ENCODE measurements at places on chromosomes 1 and 21.

DNA sequence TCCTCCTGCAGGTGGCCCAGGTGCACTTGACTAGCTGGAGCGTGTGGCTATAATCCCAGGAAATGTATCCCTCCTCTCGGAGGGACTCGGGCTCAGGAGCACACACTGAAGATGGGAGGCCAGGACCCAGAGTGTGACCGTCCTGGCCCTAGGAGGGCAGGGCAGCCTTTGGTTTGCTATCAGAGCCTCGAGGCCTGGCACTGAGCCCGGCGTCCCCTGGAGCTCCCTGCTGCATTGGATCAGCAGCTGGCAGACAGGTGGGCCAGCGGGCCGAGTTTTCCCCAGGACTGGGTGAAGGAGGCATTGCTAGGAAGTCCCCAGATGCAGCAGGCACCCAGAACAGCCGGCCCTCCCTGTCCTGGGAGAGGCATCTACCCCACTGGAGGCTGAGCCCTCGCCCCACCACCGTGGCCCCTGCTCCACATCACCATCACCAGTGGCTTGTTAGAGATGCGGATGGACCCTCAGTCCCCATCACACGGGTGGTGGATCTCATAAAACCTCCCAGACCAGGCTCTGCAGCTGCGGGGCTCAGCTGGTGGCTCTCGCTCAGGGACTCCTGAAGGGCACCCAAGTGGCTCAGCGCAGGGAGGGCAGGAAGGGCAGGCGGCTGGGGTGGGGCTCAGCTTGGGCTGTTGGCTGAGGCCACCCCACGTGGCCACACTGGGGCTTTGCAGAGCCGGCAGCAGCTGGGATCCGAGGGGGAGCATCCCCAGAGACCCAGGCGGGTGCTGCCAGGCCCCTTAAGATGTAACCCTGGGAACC lies 32.7 kb upstream of the POFUT2 start:
- no peak for DNase-seq

- no peak for DNase-seq
Measured at GRCh38 chr1:113396102-113396501, 5.8 kb downstream of the MAGI3 start.

DNA sequence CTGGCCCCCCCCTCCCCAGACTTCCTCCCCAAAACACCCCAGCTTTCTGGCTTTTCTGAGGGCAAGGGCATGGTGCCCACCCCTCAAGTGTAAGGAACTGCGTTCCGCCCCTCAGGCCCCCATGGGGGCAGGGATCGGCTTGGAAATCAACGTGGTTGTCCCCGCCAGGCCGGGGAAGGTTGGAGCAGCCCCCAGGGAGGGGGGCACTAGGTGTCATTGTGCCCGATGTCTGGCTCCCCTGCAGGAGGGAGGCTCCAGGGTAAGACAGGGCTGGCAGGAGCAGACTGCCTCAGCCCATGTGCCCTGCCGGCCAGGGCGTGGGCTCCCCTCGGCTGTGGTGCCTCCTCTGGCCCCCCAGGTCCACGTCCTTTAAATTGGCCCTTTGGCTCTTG lies 7.4 kb upstream of the TFAP2E start:
- DNase-seq, result no peak

GRCh38 chr1:24389231-24389678 lies 24.3 kb downstream of the STPG1 start:
- DNase-seq, result no peak

DNA sequence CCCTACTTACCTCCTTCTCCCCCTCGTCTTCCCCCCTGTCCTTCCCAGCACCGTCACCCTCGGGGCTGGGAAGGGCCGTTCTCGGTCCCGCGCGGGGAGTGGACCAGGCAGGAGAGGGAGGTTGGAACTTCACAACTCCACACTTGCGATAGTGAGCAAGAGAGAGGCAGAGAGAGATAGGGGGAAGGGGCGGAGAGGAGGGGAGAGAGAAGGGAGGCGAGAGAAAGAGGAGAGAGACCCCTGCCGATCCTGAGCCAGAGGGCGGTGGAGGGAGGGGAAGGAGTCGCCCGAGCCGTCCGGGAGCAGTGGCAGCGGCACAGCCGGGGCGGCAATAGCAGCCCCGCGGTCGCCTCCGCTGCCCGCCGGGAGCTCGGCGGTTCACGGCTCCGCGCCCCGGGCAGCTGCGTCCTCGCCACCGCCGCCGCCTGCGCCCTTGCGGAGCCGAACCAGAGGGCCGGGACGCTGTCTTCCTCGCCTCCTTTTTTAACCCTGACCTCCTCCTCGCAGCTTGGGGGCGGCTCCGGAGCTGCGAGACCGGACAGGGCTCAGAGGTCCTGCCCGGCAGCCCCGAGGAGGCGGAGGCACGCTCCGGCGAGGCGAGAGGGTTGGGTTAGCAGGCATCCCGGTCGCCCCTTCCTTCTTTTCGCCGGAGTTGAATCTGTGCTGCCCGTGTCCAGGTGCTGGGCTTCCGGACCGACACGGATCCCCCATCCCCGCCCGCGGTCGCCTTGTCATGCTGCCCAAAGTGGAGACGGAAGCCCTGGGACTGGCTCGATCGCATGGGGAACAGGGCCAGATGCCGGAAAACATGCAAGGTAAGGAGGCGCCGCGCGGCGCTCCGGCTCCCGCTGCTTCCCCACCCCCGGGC lies 11.7 kb downstream of the NR5A2 start:
- no peak for DNase-seq

- DNase-seq, result no peak
Measured at GRCh38 chr1:215023155-215023832, 59.2 kb upstream of the KCNK2 start.

GRCh38 chr1:103457886-103458455 lies 67.5 kb upstream of the RNPC3 start:
- no peak for DNase-seq

- no peak for DNase-seq
Measured at GRCh38 chr1:94009304-94009703, 100.1 kb upstream of the GCLM start.

DNA sequence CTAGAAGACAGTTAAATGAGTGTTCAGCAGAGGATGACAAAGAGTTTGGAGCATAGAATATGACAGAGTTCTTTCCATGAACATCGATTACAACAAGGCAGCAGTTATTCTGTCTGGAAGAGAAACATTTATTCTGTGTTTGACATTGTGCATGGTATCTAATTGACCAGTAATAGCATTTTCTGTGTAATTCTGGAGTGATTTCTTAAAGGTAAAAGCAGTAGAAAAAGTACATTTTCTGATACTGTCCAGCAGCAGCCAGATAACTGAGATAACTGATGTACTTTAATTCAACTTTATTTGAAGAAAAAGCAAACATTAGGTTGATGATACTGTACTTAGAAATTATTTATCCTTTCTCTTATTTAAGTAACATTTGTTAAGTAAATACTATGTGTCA lies 497.1 kb downstream of the AGBL4 start:
- DNase-seq, result no peak

DNA sequence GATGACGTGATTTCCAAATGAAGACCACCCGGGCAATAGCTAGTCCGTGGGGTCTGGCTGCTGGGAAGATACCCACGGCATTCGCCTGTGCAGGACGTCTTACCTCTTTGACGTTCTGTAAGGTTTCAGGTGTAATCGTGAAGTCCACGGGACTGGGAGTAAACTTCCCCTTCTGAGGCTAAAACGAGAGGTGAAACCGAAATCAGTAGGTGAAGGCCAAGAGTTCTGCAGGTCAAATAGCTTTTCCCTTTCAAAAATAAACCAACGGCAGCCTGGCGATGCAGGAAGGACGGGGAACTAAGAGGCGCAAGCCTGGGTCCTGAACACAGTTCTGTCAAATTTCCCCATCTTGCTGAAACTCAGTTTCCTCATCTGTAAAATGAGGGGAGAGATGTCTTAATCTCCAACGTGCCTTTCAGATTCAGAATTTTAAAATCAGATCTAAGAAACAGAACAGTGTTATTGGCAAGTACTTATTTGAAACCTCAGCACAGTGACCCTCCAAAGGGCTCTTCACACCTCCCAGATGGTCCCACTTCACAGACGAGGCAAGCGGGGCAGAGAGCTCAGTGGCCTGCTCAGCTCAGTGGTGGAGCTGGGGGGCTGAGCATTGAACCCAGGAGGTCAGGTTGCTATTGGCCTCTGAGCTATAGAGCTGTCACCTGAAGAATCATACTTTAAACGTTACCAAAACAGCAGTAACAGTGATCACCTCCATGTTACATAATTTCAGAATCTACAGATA lies 34.7 kb downstream of the VPS26C start:
- no peak for DNase-seq

GRCh38 chr1:246784621-246785493 lies 60.6 kb downstream of the SCCPDH start:
- DNase-seq, result peak; percentile 38

DNA sequence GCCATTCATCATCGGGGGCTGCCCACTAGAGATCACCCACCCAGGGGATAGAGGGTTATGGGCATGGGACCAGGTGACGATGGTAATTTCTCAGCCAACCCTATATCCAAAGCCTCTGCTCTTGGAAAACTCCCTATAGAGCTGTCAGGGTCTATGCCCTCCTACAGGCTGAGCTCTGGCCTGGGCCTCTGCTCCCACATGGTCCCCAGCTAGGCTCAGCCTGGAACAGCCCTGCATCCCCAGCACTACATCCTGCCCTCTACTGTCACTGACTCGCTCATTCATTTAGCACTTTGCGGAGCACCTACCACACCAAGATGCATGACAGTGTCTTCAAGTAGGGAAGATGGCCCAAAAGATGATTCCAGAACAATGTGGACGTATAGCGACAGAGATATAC lies 45.0 kb upstream of the EPS8L3 start:
- no peak for DNase-seq

DNA sequence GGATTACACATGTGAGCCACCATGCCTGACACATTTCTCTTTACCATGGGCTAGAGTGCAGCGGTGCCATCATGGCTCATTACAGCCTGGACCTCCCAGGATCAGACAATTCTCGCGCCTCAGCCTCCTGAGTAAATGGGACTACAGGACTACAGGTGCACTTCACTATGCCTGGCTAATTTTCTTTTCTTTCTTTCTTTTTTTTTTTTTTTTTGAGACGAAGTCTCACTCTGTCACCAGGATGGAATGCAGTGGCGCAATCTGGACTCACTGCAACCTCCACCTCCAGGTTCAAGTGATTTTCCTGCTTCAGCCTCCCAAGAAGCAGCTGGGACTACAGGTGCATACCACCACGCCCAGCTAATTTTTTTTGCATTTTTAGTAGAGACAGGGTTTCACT lies 14.8 kb upstream of the KIF1B start:
- no peak for DNase-seq

DNA sequence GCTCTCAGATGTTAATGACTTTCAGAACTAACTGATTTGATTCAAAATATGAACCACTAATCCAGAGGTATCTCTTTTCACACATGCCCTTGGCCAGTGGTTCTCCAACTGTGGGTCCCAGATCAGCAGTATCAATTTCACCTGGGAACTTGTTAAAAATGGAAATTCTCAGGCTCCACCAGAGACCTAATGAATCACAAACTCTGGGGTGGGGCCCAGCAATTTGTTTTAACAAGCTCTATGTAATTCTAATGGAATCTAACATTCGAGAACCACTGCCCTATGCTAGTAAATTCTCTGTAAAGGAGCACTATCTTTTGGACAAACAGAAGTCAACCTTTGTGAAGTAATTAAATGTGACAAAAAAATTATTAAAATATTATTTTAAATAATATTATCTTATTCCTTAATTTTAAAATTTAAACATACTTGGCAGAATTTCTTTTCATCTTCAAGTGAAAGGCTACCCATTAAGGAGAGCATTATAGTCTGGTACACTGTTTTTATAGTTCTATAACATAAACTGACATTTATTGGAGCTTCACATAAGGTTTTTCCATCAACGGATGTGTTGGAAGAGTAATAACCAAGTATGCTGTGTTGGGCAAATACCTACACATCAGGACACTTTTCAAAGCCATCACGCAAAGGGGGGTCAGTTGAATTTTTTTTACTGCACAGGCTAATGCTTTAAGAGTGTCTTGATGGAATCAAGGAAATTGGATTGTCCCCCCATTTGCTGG lies 130.4 kb downstream of the LHX4 start:
- no peak for DNase-seq

DNA sequence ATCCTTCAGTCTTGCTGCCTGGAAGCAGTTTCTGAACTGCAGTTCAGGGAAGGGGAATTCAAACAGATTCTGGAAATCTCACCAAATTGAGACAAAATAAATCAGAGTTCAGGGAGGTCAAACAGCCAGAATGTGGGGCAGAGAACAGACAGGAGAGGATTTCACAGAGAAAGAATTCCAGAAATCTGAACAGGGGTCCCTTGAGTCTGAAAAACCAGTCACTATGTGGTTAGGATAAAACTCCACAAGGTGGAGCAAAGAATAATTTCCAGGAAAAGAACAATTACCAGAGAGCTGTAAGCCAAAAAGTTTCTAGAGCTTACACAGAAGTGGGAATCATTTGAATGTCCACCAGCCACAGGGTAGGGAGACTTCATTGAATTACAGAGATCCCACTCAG lies 84.7 kb downstream of the URB2 start:
- no peak for DNase-seq

GRCh38 chr1:2256435-2257244 lies 28.5 kb downstream of the SKI start:
- DNase-seq, result no peak

- DNase-seq, result no peak
Measured at GRCh38 chr21:37374027-37374426, 7.5 kb downstream of the DYRK1A start.

DNA sequence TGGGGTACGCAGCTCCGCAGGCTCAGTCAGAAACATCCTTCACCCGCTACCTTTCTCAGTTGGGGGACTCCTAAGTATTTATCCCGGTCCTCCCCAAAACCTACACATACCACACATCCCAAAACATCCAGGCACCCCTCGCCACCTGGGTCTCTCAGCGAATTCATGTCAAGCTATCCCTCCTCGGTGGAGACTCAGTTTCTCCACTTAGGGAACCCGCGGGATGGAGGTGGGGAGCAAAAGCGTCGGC lies 1.3 kb upstream of the ZBTB7B start:
- peak; percentile 63 for DNase-seq
